ENCODE measurements at places on chromosomes 6 and 20.

DNA sequence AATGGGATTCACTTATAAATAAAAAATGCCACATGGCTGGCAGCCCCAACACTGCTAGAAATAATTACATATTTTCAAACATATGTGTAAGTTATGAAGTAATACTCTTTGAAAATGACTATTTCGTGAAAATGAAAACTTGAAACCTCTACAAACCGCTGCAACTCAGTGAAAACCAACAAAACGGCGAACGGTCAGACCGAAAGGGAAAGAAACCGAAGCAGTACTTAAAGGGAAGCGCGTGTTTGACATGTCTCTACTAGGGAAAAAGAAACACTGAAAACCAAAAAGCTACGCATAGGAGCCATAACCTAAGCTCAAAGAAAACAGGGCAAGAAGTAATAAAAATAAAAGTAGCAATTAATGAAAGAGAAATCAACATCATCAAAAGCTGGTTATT, 121.0 kb upstream of the GGTLC1 start:
- DNase-seq, result no peak

DNA sequence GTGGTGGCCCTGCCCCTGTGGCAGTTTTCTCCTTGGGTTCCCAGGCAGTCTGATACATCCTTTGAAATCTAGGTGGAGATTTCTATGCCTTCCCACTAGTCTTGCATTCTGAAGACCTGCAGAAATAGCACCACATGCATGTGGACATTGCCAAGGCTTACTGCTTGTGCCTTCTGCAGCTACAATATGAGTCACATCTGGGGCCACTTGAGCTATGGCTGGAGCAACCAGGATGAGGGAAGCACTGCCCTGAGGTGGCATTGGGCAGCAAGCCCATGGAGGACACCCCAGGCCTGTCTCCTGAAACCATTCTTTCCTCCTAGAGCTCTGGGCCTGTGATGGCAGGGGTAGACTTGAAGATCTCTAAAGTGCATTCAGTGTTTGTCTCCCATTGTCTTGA, 15.7 kb upstream of the HLA-DQB2 start:
- no peak for DNase-seq

GRCh38 chr20:64219202-64219601, 36.3 kb upstream of the PCMTD2 start:
- DNase-seq, result no peak

GRCh38 chr6:121597654-121598053, 162.2 kb downstream of the GJA1 start:
- DNase-seq, result no peak

DNA sequence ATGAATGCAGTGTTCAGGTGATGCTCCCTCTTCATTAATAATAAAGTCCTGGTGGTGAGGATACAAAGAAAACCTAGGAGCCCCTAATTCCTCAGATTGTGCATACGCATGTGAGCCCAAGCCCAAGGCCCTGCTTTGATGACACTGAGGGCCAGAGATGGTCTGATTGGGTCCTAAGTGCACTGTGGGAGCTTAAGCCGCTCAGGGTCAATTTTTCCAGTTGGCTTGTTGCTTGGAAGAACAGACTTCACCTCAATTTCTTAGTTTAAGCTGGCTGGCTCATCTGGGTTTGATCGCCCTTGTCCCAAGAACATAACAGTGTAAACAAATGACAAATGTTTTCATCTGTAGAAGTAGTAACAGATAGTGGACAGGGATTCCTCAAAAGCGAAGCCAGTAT, 41.4 kb downstream of the INSM1 start:
- DNase-seq, result no peak

- peak; percentile 13 for DNase-seq
Observed at GRCh38 chr6:108737594-108738546, 110.4 kb upstream of the ARMC2 start.

DNA sequence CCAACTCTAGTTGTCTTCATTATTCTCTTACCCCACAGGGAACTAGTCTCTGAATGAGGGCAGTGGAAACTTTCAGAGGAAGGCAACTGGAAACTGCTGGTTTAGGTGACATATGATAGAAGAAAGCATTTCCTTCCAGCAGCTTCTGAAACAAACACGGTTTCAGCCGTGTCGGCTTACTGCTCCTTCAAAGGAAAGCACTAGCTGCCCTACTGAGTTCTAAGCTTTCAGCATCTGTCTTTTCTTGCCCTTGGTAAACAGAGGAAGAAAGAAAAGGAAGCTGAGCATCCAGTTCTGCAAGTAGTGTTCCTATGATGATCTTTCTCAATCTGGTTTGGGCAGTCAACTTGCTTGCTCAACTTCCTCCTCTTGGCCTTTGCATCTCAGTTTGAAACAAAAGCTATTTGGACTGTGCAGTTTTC, 117.5 kb upstream of the CEP85L start:
- no peak for DNase-seq

- DNase-seq, result no peak
Observed at GRCh38 chr6:3808199-3808598, 41.0 kb upstream of the FAM50B start.

- no peak for DNase-seq
Observed at GRCh38 chr6:169639653-169640278, 62.1 kb downstream of the WDR27 start.

GRCh38 chr20:44224637-44225036, 14.1 kb upstream of the OSER1 start:
- DNase-seq, result no peak

GRCh38 chr6:89438248-89438647, 5.3 kb downstream of the ANKRD6 start:
- no peak for DNase-seq

DNA sequence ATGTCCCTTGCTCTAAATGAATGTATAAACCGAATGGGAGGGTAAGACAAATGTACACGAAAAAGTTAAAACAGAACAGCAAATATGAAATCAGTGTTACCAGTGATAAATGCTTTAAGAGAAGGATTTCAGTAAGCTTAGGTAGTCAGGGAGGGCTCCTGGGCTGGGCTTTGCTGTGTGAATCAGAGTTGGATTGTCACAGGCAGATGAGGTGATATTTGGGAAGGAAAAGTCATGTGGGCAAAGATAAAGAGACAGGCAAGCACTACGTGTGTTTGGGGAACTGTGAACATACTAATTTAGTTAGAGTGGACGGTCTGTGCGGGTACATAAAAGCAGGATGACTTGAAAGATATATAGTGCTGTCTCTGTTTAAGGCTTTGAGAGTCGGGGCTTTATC, 114.8 kb downstream of the CRYBG1 start:
- DNase-seq, result no peak

DNA sequence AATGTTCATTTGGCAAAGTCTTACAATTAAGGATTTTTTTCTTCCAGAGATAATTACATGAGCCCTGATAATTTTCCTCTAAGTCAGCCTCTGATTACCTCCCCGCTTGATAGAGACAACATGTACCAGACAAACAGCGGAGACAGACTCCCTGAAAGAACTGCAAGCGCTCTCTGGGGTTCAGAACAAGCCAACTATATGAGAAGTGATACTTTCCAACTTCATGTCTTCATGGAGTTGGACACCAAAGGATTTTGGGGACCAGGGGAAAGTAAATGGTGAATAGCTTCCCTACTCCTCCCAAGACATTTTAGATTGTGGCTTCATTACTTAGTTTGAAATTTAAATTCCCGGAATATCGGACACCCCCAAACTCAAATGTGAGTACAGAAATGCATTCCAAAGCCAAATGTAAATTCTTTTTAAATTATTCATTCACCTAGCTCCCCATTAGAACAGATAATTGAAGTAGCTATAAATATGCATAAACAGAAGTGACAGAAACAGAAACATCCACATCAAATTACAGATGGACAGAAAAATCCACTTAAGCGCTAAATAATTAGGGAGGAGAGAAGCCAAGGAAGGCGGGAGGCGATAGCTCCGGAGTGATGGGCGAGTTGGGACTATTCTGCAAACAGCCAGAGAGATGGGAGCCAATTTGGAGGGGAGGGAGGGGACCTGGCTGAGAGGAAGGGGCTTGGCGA, 129.7 kb upstream of the AKAP12 start:
- DNase-seq, result no peak

DNA sequence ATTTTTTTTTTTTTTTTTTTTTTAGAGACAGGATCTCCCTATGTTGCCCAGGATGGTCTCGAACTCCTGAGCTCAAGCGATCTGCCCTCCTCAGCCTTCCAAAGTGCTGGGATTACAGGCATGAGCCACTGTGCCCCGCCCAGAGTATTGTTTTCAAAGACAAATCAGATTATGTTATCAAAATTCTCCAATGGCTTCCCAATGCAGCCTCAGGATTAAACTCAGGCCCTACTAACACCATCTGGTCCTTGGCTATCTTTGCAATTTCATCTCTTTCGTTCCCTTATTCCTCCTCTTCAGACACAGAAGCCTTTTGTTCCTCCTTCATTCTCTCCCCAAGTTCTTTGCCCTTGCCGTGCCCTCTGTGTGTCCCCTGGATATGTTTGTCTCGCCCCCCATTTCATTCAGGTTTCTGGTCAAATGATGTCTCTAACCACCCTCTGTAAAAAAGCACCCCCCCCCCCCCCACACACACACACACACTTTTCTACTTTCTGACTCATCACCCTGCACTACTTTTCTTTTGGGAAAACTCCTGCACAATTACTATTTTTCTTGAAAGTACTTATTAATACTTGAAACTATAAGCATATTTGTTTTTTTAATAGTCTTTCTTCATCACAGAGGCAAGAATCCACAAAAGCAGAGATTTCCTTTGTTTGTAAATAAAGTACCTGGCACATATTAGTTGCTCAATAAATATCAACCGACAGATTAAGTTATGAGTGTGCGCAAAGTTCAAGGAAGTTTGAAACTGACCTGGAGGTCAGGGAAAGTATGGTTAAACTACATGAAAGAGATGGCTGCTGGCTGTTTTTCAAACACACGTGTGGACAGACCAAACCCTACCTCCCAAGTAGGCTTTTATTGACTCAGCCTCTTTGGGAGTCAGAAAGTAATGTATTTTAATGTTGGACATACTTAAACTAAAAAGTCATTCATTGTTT, 16.7 kb downstream of the BTN1A1 start:
- DNase-seq, result no peak

DNA sequence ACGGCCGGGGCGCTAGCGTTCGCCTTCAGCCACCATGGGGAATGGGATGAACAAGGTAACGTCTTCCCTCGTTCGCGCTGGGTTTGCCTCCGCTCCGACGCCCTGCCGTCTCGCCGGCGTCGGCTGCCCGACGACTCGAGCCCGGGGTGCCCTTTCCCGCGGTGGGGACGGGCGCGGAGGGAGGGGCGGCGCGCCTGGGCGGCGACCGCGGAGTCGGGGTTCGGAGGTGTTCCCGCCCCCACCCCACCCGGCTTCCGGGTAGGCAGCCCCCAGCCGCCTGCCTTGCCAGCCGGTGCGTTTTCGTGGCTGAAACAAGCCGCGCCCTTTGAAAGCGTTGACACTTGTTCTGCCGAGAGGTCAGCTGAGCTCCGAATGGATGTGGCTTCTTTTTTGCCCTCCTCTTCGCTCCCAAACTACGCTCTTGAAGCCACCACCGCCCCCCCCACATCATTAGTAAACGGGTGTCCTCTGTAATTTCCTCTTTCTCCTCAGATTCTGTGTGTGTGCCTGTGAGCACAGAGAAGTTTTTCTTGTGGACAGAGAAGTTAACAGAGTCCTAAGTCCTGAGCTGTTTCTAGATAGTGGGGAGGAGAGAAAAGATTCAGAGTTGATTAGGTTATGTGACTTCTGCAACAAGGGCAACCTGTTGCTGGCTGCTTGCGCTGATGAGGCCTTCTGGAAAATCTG, 362 bp downstream of the DUSP22 start:
- DNase-seq, result peak; percentile 65

- DNase-seq, result no peak
Observed at GRCh38 chr20:23317081-23317480, 33.5 kb upstream of the NXT1 start.

GRCh38 chr6:5286780-5287179, 25.5 kb downstream of the FARS2 start:
- no peak for DNase-seq

DNA sequence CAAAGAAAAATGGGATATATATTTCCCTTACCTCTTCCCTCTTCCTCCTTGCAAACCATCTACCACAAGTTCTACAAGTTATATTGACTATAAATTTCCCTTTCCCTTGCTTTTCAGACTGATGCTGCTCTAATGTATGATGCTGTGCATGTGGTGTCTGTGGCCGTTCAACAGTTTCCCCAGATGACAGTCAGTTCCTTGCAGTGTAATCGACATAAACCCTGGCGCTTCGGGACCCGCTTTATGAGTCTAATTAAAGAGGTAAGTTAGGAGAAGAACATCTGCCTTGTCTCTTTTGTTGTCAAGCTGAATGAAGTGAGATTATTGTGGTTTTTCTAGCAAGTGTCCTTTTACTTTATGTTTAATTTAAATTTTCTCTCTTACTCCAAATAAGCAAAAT, 406.0 kb downstream of the GRIK2 start:
- no peak for DNase-seq

DNA sequence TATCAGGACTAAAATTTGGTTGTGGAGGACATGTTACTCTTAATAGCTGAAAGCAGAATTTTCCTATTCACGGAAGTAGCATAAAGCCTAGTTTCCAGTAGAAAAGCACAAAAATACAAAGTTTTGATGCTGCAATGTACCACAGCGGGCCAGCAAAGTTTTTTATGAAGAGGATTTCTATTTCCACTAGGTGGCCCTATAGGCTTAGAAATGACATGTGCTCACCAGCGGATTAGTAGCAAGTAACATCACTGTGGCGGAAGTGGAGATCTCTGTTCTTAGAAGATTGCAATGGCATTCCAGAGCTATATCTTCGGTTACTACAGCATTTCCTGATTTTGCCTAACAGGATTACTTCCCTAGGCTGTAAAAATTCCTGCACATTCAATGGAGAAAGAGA, 1219.0 kb upstream of the EYS start:
- no peak for DNase-seq

DNA sequence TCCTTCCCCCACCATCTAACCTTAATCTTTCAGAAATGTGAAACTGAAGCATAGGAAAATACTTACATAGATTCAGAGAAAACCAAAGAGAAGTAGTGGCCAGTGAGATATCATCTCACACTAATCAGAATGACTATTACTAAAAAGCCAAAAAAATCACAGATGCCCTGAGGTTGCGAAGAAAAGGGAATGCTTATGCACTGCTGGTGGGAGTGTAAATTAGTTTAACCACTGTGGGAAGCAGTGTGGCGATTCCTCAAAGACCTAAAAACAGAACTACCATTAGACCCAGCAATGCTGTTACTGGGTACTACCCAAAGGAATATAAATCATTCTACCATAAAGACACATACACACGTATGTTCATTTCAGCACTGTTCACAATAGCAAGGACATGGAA, 9.2 kb upstream of the PREX1 start:
- DNase-seq, result no peak

GRCh38 chr20:39070484-39071231, 108.5 kb downstream of the DHX35 start:
- DNase-seq, result no peak

DNA sequence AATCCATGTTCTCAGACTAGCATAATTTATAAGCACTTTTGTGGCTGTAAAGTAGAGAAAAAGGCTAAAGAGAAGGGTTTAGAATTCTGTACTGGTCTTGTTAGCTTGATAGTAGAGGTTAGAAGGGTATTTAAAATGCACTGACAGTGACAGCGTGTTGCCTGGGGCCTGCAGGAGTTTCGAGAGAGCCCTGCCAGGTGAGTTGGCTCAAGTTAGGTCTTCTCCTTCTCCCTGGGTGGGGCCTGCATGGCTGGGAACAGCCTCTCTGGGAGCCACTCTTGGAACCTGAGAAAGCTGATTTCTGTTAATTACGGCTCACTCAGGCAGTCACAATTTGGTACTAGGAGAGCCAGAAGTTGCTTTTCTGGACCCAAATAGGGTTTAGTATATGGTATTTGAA, 103.7 kb downstream of the ARID1B start:
- no peak for DNase-seq

- DNase-seq, result no peak
Observed at GRCh38 chr6:99821164-99821563, 172.9 kb downstream of the MCHR2 start.

- DNase-seq, result no peak
Observed at GRCh38 chr20:9565910-9566550, 51.6 kb downstream of the LAMP5 start.

Measured in stimulated activated CD4-positive, alpha-beta T cell treated with anti-CD3 and anti-CD28 coated beads, Interleukin-15, amount 100 ng/mL, for 48 hours (primary cell).